ENCODE measurements at places on chromosomes 12 and 14.
A peak's percentile ranks its signal among the peaks of the same experiment; 100 is the strongest.

- no peak for DNase-seq
These were observed 367.3 kb downstream of the ALG10 start for GRCh38 chr12:34389378-34390170.

DNA sequence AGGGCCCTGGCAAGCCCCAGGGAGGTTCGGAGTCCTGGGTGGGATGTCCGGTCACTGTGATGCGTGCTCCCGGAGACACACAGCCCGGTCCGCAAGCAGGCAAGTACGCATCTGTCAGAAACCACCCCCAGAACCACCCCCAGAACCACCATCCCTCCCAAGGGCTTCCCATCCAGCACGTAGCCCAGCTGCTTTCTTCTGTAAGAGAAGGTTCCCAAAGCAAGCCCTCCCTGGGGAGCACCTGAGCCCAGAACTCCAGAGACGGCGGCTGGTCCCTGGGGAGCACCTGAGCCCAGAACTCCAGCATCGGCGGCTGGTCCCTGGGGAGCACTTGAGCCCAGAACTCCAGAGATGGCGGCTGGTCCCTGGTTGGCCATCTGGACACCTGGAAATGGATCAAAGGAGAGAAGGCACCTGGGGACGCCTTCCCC lies 2.6 kb upstream of the FBRSL1 start:
- no peak for DNase-seq

DNA sequence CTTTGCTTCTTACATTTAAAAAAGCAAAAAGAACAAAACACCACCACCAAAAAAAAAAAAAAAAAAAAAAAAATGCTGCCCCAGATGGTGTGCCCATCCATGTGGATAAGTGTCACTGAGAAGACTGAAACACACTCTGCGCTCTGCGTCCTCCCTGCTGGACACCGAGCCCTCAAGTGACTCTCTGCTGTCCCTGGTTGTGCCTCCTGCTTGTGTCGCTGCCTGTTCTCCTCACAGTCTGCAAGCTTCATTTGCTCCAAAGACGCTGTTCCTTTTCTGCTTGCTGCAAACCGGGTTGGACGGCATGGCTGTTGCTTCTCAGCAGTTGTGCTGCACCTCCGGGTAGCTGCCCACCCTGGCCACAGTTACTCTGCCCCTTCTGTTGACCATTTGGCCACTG lies 276.2 kb upstream of the ATP2B1 start:
- DNase-seq = no peak

- no peak for DNase-seq
These were observed 139.4 kb downstream of the TBX5 start for GRCh38 chr12:114266536-114266935.

GRCh38 chr12:75703131-75703530 lies 191.7 kb upstream of the KRR1 start:
- DNase-seq = no peak

- no peak for DNase-seq
These were observed 44.2 kb upstream of the MMP17 start for GRCh38 chr12:131783915-131784541.

DNA sequence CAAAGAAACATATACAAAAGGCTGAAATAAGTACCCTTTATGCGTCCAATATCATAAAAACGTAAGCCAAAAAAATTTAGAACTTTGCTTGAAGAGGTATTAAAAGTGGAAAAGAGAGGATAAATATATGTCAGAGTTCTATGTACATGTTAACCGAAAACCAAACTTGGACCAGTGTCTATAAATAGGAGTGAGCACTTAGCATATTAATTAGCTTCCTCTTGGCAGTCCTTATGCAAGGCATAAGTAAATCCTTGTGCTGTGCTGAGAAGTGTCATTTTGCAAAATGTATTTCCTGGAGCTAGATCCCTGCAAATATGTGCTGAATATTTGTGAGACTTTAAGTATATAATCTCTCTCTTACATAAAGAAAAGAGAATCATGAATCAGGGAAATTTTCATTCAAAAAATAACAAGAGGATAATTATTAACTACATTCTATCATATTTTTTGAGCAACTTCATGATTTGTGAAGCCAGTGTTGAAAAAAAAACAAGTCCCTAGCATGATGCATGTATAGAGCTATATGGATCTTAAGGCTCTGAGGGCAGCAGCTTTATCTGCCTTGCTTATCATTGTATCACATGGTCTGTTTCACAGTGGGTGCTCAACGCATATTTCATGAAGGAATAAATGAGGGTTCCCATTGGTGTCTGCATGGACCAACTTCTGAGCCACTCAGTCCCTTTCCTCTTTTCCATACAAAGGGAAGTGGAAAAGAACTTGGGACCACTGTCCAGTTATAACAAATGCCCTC lies 326.1 kb downstream of the PDZRN4 start:
- no peak for DNase-seq

DNA sequence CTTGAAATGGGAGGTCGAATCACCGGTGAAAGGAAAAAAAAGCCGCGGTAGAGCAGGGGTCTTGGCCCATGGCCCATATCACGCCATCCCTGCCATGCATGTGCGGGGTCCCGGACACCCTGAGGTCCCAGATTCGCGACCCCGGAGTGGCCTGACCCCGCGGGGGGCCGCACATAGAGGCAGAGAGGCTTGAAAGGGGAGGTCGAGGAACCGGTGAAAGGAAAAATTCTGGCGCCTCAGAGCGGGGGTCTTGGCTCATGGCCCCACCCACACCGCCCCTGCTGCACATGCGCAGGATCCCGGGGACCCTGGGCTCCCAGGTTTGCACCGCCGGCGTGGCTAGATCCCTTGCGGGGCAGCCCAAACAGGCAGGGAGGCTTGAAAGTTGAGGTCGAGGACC lies 319.8 kb downstream of the ALG10 start:
- DNase-seq = no peak

- DNase-seq = no peak
These were observed 128.0 kb downstream of the RFLNA start for GRCh38 chr12:124422570-124423523.

- DNase-seq = no peak
These were observed 1.7 kb downstream of the LMBR1L start for GRCh38 chr12:49108958-49109404.

- DNase-seq = no peak
These were observed 235.2 kb downstream of the SLC41A2 start for GRCh38 chr12:104722601-104723534.

DNA sequence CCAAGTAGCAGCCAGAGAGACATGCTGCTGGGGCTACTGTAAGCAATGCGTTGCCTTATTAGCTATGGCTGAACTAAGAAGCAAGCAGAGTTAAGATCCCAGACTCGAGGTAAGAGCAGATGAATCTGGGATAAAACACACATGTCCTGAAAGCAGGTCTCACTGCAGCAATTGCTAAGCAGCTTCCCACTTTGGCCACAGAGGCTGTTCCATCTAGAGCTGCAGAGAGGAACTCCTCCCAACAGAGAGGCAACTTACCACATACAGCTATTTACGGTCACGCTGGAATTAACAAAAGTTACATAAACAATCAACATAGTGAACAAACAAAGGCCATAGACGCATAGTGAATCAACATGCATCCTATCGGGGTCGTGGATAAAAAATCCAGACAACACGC lies 90.2 kb downstream of the KSR2 start:
- DNase-seq = no peak

- no peak for DNase-seq
These were observed 182.4 kb upstream of the CCND2 start for GRCh38 chr12:4091016-4091743.

- DNase-seq = no peak
These were observed 13.6 kb downstream of the FAM222A start for GRCh38 chr12:109727039-109727723.

- no peak for DNase-seq
These were observed 99.4 kb downstream of the LGMN start for GRCh38 chr14:92649066-92649465.

DNA sequence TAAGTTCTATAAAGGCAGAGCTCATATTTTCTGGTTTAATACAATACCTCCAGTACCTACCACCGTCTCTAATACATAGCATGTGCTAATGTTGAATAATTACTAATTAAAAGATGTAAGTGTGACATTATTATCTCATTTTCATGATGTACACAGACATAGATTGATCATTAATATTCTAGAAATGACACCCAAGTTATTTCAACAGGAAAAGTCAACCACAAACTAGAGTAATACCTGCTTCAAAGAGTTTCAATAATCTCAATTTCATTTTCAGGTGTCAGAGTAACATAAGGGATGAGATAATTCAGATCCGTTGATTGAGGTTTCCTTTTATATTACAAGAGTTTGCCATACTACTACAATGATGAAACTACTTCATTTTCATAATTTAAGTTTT lies 388.9 kb downstream of the SOX5 start:
- no peak for DNase-seq

- DNase-seq = no peak
These were observed 1517.0 kb downstream of the AACS start for GRCh38 chr12:126582231-126582630.

DNA sequence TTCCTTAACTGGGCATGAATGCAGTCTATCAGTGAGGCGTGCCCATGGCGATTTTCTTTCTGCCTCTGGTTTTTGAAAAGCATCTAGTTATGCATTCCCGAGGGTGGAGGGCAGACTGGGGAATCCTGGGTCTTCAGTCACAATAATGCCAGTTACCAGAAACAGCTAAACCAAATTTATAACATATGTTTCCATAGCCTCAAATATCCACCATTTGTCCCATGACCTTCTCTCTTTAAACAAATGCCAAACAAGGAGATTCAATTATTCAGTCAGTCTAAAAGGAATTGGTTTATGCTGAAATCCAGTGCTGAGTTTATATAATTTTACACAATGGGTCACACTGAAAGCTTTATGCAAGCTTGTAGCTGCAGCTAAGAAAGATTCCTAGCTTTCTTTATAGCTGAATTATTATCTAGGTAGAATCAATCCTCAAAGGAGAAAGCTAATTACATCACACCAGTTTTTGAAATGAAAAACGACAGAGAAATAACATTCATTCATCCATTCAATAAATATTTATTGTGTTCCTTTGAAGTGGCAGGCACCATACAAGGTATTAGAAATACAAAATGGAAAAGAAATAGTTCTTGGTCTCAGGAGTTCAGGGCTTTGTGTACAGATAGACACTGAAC lies 131.3 kb upstream of the RAP1B start:
- DNase-seq = no peak

- DNase-seq = no peak
These were observed 56.4 kb downstream of the ZFP36L1 start for GRCh38 chr14:68736471-68736871.

GRCh38 chr14:36105401-36105800 lies 71.1 kb downstream of the PTCSC3 start:
- no peak for DNase-seq

DNA sequence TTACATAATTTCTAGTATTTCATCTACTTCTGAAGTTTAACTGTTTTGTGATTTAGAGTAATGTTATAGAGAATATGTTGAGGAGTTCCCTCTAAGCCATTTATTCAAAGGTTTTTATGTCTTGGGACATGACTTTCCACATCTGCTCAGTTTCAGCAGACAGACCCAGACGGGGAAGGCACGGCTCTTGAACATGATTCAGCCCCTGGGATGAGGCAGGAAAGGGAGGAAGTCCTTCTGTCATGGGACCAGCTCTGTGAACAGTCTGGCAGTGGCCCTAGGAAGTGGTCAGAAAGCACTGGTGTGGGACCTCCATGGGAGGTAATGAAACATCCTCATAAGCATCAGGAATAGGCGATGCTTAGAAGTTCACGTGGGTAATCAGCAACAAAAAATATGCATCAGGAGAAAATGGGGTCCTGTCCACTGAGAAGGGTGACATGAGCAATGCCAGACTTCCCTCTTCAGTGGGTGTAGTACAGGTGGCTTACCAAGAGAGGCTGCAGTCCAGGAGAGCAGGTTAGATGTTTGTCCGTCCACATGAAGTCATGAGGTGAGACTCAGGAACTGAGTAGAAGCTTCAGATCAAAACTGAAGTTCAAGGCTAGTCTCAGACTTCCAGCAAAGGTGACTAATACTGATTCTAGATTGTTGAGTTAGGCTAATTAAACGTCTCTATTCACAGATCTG lies 248.5 kb downstream of the IPO8 start:
- DNase-seq = no peak

- no peak for DNase-seq
These were observed 77.7 kb downstream of the CCDC92 start for GRCh38 chr12:123894823-123895345.

GRCh38 chr14:73746520-73747378 lies 32.6 kb upstream of the PNMA1 start:
- no peak for DNase-seq

DNA sequence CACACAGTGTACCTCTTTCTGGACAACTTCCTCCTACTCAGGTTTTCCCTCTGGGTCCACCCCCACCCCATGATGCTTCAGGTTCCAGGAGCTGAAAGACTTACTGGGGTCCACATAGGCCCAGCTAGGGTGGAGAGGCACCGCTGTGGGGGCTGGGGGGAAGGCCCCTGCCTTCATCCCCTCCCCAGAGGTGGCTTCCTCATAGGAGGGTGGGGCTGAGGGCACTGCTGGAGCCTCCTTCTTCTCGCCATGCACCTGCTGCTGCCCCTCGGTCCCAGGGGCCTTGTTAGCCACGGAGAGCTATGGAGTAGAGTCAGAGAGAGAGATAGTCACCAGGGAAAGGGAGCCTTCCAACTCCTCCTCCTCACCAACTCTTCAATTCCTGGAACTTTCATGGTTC lies 2.7 kb downstream of the FAIM2 start:
- DNase-seq = no peak

GRCh38 chr12:131830914-131831571 lies 2.9 kb downstream of the MMP17 start:
- DNase-seq = peak; percentile 44

DNA sequence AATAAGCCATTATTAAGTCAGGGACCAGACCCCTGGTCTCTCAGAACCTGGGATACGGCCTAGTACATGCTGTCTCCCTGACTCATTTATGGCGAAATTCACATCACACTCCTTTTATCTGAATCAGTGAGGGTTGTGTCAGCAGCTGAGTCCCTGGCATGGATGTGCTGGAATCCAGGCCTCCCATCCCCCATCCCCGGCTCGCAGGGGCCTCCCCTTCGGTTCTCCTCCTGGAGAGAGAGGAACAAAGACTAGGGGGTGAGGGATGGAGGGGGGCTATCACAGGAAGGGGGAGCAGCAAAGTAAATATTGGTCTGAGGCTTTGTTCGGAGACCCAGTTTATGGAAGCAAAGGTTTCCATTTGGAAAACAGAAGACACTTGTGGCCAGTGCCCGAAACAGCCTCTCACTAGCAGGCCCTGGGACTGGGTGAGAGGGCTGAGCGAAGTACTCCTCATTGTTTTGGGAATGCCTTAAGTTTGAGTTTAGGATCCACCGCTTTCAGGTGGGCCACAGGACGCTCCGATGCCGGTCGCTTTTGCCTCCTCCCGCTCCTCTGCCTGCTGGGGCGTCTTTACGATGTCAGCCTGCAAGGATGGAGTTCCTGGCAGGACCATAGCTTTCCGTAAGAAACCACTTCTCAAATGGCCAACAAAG lies 145.0 kb downstream of the PRKCH start:
- no peak for DNase-seq

GRCh38 chr12:22101749-22102243 lies 55.8 kb downstream of the CMAS start:
- DNase-seq = no peak

- no peak for DNase-seq
These were observed 76.3 kb downstream of the CDK17 start for GRCh38 chr12:96323906-96324305.

GRCh38 chr12:85711735-85712390 lies 124.3 kb downstream of the RASSF9 start:
- DNase-seq = no peak

All from activated CD8-positive, alpha-beta memory T cell treated with anti-CD3 and anti-CD28 coated beads, Interleukin-2, amount 50 U/mL, for 4 hours (primary cell).